ENCODE measurements at places on chromosomes 2 and 18.

- no peak for DNase-seq
Observed at GRCh38 chr2:216572582-216573578, 60.3 kb upstream of the IGFBP2 start.

- DNase-seq, result no peak
Observed at GRCh38 chr2:196130039-196130825, 41.1 kb downstream of the STK17B start.

- no peak for DNase-seq
Observed at GRCh38 chr2:223523551-223524001, 78.6 kb downstream of the SCG2 start.

GRCh38 chr18:48002933-48003365 is 72.5 kb upstream of the SMAD2 start:
- DNase-seq, result no peak

GRCh38 chr18:25805939-25806338 is 284.5 kb downstream of the SS18 start:
- DNase-seq, result no peak

GRCh38 chr2:96097951-96098823 is 18.2 kb downstream of the ADRA2B start:
- DNase-seq, result no peak

DNA sequence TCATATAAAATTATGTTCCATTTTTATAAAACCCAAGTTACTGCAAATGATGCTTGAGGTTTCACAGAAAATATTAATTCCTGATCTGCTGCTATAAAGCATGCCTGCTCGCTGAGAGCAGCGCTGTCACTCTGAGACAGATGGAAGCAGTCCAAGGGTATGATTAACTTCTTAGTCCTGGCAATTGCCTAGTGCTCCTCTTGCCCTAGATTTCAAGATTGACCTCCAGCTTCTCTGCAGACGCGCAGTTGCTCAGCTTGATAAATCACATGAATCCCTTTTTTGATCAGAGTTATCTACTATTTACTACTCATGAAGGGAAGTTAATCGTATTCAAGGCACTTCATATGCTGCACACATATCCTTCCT is 154.6 kb upstream of the REV1 start:
- DNase-seq, result no peak

DNA sequence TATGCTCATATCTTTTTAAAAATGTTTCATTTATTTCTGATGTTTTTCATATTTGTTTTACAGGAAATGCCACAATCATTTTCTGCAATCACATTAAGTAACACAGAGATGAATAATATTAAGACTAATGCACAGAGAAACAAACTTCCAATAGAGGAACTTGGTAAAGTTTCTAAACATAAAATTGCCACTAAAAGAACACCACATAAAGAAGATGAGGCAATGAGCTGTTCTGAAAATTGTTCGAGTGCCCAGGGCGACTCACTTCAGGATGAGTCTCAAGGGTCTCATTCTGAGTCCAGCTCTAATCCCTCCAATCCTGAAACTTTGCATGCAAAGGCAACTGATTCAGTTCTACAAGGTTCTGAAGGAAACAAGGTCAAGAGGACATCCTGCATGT is 70.4 kb downstream of the APLF start:
- no peak for DNase-seq

DNA sequence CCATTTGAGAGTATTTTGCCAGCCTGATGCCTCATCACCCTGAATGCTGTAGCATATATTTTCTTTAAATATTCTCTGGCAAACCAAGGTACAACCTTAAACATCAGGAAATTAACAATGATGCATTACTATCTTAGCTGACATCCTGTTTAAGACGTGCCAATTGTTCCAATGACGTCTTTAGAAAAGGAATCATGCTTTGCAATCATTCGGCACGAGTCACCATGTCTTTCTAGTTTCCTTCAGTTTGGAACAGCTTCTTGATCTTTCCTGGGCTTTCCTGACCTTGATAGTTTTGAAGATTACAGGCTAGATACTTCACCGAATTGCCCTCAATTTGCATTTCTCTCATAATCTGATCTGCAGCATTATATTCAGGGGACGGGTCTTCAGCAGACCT is 88.2 kb upstream of the GLI2 start:
- DNase-seq, result no peak

DNA sequence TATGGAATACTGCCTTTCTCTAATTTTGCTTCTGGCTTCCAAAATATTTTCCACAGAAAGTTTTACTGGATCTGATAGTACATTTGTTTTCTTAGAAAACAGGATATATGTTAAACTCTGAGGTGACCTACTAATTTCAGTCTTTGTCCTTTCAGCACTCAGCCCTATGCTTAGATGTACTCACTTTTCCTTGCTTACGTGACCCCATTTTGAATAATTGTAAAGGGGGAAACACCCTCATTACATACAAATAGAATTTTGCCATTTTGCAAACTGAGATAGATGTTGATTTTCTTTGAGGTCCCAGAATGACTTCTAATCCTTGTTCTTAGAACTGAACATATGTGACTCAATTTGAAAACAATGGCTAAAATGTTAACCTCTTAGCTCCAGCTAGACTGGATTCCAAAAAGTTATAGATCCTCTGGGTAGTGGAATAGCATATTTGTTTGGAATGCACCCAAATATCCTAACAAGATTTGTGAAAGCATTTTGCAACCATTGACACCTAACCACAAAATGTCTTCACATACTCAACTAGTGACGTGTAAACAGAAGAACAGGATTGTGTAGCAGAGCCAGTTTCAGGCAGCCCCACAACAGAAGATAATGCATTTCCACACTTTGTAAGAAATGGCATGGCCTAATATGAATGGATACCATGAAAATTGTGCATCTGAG is 44.8 kb upstream of the EHBP1 start:
- no peak for DNase-seq

DNA sequence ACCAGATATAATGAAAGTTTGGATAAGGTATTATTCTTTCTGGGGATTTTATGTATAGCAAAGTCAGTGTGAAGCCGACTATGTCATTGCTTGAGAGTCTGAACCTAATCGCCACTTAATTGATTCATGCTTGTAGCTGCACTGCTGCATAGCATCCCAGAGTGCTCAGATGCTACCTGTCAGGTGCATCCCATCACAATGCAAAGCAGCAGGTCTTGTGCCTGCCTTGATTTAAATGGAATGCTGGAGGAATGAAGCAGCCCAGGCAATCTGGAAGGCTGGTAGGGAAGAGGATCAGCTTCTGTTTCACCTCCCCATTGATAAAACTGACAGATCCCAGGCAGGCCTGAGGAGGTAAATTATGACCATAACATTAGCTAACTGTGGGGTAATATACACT is 40.4 kb upstream of the ATIC start:
- no peak for DNase-seq

DNA sequence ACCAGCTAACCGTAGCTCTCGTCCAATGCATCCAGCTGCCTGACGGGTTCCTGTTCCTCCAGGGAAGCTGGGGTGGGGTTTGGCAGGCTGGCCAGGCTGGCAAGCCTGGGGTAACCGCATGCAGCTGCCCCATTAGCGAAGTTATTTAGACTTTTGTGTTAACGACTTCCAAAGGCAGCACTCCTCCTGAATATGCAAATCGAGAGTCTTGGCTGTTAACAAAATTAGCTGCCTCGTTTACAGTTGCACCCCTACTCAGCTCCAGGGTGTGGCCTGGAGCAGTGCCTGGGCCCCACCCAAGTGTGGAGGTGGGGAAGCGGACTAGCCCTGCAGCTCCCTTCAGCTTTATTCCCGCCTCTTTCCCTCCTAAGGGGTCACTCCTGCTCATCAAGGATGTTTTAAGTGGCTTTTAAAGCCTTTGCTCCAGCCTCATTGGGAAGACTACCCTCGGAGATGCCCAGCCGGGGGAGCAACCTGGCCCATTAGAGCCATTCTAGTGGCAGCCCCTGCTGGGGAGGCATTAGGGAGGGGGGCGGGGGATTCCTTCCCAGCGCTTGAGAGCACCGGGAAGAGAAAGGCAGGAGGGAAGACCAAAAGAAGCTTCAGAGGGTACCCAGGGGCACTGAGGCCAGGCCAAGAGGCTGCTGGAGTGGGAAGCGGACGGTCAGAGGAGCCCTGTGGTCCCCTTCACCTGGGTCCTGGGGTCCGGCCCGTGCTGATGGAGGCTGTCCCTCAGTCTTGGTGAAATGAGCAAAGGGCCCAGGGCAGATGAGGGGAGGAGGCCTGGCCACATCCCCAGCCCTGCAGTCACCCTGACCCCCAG is 204.1 kb downstream of the CELF4 start:
- DNase-seq, result no peak

DNA sequence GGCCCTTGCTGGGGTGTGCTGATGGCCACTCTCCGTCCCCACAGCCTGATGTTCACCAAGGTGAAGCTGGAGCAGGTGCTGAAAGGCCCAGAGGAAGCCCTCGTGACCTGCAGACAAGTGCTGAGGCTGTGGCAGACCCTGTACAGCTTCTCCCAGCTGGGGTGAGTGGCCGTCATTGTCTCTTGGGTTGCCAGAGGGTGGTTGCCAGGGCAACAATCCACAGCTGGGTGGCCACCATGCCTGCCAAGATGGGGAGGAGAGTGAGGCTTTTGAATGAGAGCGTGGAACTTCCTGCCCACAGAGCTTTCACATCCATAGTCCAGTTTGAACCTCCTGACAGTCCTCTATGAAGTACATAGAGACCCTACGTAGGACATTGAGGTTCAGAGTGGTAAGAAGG is 108.8 kb downstream of the STPG4 start:
- DNase-seq, result no peak

GRCh38 chr18:422966-423365 is 77.5 kb downstream of the COLEC12 start:
- no peak for DNase-seq

GRCh38 chr18:64713284-64713683 is 564.4 kb upstream of the LINC00305 start:
- DNase-seq, result no peak

- DNase-seq, result no peak
Observed at GRCh38 chr2:161172901-161173540, 12.8 kb downstream of the TANK start.

GRCh38 chr18:36811955-36812354 is 16.8 kb downstream of the TPGS2 start:
- no peak for DNase-seq

- DNase-seq, result no peak
Observed at GRCh38 chr2:218743068-218743467, 32.4 kb downstream of the TTLL4 start.

- no peak for DNase-seq
Observed at GRCh38 chr2:199662255-199662654, 188.7 kb downstream of the FTCDNL1 start.

DNA sequence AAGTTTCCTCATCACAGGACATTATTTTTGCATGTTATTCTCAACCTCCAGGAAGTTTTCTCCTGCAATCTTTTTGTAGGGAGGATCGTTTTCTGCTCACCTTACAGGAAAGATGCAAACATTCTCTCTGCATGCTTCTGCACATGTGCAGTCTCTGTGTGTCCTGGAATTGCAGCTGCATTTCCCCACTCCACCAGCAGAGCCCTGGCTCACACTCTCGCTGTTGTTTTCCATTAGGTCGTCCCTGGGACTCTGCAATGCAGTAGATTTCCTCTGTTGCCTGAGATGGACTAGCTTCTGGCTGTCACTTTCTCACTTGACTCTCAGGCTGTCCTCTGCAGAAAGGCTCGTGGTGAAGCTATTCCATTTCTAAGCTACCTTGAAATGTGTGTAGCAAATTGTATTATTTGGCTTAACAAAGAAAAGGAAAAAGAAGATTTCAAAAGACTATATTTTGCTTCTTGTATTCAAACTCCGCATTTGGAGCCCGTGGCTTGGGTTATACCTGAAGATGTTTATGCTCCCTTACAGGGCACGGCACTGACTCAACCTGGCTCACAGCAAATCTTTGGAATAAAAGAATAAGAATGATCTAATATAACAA is 346.7 kb downstream of the RAD51AP2 start:
- DNase-seq, result no peak

GRCh38 chr18:9905401-9905922 is 8.4 kb upstream of the VAPA start:
- DNase-seq, result no peak

DNA sequence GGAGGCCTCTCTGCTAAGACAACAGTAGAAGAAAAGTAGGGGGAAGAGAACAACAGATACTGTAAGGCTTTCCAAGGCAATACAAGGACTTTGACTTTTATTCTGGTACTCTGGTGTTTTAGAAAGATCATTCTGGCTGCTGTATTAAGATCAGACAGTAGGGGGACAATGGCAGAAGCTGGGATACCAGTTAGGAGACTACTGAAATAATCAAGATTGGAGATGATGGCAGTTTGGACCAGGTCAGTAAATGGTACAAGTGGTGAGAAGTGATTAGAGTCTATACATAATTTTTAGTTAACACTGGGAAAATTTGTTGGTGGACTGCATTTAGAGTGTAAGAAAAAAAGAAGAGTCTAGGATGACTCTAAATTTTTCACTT is 139.7 kb downstream of the ROCK1 start:
- no peak for DNase-seq

DNA sequence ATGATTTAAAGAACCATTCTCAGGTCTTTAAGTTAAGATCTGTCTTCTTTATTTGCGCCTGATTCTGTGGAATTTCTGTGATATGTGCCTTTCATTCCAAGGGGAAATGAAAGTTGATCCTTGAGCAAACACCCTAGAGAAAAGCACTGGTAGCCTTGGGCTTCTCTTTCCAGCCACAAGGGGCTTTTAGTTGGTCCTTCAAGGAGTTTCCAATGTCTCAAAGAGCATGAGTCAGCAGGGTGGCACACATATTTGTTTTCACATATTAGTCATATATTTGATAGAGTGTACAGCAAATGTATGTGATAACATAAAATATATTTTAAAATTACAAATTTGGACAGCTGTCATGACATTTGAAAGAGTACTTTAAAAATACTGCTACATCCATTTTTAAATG is 339.5 kb downstream of the TXNL1 start:
- DNase-seq, result no peak

- no peak for DNase-seq
Observed at GRCh38 chr2:206935991-206936842, 3.1 kb upstream of the CPO start.

- DNase-seq, result no peak
Observed at GRCh38 chr18:75409806-75410205, 17.7 kb downstream of the SMIM21 start.

DNA sequence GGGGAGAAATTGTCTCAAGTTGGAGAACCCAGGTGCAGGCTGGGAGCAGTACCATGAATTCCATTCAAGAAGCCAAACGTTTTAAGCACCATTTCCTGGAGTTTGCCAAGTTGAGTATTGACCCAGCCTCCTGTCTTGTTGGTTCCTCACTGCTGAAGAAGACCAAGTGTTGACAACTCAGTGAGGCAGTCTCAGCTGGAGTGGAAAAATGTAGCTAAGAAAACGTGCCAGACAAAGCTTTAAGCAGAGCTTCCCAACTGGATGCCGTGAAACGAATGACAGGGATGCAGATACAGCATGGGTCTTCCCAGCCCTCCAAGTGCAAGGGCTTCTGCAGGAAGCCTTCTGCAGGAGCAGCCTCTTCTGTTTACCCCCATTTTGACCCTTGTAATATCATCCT is 778 bp upstream of the INPP1 start:
- no peak for DNase-seq

- DNase-seq, result no peak
Observed at GRCh38 chr2:72995430-72996116, 75.9 kb downstream of the SFXN5 start.

DNA sequence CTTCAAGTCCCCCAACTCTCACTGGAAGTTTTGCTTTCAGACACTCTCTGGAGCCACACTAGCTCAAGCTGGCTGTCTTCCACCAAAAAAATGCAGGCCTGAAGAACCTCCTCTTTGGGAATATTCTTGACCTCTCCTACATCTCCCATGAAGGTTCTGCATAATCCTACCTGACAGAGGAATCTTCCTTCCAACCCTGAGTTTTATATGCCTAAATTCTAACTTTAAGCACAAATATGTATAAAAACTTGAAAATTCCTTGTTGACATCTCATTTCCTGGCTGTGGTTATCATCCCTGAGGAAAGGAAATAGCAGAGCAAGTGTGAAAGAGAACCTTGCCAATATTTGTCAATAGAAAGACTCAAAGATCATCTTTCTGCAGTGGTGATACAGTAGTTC is 249.0 kb downstream of the LPIN1 start:
- no peak for DNase-seq
